ENCODE measurements at places on chromosomes 2 and 18.

GRCh38 chr18:55706898-55707297, 118.9 kb upstream of the TCF4 start:
- DNase-seq: no peak

DNA sequence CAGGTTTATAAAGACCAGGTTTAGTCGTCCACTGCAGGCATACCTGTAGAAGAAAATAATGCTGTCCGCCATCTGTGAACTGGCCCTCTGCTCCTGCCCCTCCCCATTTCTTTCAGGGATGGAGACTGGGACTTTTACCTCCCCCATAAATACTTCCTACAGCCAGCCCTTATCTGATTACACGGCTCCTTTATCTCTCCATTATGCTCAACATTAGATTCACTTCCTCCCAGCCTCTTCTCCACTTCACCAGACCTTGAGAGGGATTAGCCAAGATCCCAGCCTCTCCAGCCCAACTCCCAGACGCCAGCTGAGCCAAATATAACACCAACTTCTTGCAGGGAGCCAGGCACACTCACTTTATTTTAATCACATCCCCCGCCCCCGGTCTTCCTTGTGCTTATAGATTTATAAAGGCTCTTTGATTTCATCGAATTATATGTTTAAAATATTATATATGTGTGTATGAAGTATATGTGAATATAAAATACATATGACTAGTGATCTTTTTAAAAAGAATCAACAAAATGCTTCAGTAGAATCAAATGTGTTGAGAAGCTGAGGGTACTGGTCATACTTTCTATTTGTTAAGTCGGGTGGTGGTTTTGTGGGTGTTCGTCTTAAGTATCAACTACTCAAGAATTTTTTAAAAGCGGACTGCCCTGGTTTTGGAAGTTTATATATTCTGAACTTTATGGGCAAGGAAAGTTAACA, 81.0 kb downstream of the SPRED2 start:
- DNase-seq: no peak

DNA sequence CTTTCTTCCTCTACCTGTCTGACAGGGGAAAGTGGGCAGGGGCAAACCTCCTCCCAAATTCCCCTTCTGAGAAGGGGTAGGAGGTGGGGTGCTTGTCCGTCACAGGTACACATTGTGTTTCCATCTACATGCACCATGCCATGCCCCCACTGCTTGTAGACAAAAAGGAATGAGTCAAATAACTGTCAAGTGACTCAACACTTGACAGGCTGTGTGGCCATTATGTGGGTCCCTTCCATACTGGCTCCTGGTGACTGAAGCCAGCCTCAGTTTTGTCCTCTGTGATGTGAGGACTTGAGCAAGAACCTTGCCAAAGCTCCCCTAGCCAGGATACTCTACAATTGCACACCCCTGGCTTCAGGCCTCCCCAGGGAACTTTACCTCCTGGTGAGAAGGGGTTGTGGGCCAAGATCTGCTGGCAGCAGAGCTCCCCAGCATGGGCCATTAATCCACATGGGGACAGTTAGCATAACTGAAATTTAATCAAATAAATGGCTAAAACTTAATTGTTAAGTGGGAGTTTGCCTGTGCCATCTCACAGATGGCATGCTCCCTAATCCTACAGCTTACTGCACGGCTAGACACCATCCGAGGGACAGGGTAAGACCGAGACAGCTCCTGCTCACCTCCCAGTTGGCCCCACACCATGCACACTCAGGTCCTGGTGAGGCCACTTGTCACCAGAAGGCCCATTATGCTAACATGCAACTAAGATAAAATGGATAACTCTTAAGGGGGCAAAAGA, 140.2 kb downstream of the BCL11A start:
- no peak for DNase-seq

- no peak for DNase-seq
Measured at GRCh38 chr2:108870069-108870644, 83.6 kb downstream of the CCDC138 start.

DNA sequence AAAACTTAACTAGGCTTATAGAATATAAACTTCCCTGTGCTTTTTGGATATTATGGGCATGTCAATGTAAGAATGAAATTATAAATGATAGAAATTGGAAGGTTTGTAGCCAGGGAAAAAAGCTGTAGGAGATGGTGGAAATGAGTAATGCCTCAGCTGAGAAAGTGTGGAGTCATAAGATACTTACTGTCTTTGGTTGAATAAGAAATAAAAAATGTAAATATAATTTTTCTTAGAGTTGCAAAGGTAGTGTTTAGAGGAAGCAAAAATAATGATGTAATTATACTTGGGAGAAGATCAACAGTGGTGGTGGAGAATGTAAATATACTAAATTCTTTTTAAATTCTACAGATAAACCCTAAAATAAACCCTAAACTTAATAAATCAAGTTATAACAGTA, 26.2 kb upstream of the RND3 start:
- DNase-seq: no peak

DNA sequence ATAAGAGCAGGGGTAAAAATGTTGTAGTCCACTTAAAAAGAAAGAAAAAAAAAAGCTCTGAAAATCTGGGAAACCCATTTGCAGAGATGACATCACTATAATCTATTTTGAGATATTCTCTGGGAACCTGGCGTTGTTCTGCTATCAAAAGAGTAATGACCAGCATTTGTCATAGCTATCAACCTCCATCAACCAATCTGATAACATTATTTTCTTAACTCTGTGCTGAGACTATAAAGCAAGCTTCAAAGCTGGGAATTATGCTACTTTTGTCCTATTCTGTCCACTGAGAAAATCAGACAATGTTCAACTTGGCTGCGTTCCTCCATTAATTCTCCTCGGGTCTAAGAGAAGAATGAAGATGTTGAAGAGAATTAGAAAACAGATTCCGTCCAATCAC, 107.5 kb downstream of the STK39 start:
- DNase-seq: no peak

GRCh38 chr2:121887513-121888188, 132.2 kb downstream of the TSN start:
- no peak for DNase-seq

DNA sequence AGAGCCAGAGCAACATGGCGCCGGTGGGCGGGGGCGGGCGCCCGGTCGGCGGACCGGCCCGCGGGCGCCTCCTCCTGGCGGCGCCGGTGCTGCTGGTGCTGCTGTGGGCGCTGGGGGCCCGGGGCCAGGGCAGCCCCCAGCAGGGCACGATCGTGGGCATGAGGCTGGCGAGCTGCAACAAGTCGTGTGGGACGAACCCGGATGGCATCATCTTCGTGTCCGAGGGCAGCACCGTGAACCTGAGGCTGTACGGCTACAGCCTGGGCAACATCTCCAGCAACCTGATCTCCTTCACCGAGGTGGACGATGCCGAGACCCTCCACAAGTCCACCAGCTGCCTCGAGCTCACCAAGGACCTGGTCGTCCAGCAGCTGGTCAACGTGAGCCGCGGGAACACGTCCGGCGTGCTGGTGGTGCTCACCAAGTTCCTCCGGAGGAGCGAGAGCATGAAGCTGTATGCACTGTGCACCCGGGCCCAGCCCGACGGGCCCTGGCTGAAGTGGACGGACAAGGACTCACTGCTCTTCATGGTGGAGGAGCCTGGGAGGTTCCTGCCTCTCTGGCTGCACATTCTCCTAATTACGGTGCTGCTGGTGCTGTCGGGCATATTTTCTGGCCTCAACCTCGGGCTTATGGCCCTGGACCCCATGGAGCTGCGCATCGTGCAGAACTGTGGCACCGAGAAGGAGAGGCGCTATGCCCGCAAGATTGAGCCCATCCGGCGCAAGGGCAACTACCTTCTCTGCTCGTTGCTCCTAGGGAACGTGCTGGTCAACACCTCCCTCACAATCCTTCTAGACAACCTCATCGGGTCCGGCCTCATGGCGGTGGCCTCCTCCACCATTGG, 507 bp downstream of the CNNM4 start:
- peak; percentile 6 for DNase-seq

GRCh38 chr2:134429886-134430285, 176.0 kb downstream of the MGAT5 start:
- DNase-seq: no peak

DNA sequence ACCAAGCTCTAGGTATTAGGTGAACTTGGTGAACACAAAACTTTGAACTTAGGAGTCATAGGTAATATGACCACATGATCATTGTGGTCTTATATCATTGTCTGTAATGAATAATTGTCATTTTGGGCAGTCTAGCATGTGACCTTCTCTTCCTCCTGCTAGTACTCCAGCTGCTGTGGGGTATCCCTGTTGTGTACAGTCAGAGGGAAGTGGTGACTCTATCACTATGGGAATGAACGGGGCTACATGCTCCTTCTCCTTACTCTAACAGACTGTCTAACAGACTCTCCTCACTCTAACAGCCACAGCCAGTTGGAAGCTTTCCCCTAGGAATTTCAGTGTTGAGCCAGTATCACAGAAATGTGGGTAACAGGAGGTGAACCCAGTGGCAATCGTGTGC, 68.2 kb upstream of the NEDD4L start:
- no peak for DNase-seq

- no peak for DNase-seq
Measured at GRCh38 chr2:112155331-112156151, 17.4 kb downstream of the FBLN7 start.

DNA sequence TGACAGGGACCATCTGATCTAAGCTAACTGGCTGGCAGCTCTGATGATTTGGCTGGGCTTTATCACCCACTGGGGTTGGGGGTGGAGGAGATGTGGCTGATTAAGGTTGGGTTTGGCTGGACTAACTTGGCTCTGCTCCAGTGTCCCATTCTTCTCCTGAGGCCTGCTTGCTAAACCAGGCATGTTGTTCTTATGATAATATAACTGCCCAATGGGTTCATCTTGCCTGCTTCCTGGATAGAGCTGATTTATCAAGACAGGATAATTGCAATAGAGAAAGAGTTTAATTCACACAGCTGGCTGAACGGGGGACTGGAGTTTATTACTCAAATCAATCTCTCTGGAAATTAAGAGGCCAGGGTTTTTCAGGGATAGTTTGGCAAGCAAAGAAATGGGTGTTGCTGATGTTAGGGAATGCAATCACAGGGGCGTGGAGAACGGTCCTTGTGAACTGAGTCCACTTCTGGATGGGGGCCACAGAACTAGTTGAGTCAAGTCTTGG, 150.4 kb downstream of the PTH2R start:
- no peak for DNase-seq

- no peak for DNase-seq
Measured at GRCh38 chr2:223169830-223170605, 118.0 kb downstream of the KCNE4 start.

- no peak for DNase-seq
Measured at GRCh38 chr2:38905251-38905650, 15.6 kb downstream of the ARHGEF33 start.
